Smooth muscle cell of the pulmonary artery (primary cell): ENCODE measurements at places on chromosomes 6 and 20. TPM values are rescaled to one million over a fixed set of nuclear protein-coding genes. Genes with fewer than 3 reads are reported as not detected.

The MTRF1L gene
- 18.3 and 20.7 TPM in 2 replicates for total RNA-seq

The ENPP4 gene
- 0.89 and 17.1 TPM in 2 replicates for total RNA-seq

The TULP1 gene
- total RNA-seq, result not detected in 2 replicates

The SH3BGRL2 gene
- 2.2 and 2.4 TPM in 2 replicates for total RNA-seq

The ISM1 gene
- total RNA-seq, result under 0.01 and 0.07 TPM in 2 replicates

The ARFGEF3 gene
- total RNA-seq, result 1.0 and 3.1 TPM in 2 replicates
